Fibroblast of mammary gland (primary cell): ENCODE measurements at places on chromosomes 2 and 18.
A peak's percentile ranks its signal among the peaks of the same experiment; 100 is the strongest.

DNA sequence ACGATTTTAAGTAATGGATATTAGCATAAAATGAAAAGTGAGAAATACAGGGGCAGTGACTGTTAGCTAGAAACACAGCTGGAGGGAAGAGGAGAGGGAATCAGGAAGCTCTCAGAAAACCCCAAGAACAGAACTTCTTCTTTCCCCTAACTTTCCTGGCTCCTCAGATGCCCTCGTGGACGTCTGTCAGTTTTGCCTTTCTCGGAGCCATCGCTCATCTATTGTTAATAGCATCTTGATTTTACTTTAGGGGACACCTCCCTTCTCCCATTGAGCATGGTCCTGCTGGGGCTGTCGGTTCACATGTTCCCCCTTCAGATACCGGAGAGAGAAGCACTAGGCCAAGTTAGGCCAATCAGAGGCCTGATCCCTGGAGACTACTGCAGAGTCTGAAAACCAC lies 2.3 kb upstream of the PLEK start:
- DNase-seq, result no peak

DNA sequence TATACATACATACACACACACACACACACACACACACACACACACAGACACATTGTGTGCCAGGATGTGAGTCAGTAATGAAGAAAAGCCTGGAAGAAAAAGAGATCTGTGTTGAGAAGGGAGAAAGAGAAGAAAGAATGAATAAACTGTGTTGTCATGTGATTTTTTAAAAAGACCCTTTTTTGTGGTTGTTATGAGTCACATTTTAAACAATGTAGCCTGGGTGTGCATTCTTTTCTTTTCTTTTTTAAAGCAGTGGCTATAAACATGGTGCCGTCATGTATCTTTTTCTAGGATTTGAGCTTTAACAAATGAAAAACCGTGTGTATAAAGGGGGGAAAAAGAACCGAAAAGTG lies 87.2 kb downstream of the NRP2 start:
- peak; percentile 83 for DNase-seq

DNA sequence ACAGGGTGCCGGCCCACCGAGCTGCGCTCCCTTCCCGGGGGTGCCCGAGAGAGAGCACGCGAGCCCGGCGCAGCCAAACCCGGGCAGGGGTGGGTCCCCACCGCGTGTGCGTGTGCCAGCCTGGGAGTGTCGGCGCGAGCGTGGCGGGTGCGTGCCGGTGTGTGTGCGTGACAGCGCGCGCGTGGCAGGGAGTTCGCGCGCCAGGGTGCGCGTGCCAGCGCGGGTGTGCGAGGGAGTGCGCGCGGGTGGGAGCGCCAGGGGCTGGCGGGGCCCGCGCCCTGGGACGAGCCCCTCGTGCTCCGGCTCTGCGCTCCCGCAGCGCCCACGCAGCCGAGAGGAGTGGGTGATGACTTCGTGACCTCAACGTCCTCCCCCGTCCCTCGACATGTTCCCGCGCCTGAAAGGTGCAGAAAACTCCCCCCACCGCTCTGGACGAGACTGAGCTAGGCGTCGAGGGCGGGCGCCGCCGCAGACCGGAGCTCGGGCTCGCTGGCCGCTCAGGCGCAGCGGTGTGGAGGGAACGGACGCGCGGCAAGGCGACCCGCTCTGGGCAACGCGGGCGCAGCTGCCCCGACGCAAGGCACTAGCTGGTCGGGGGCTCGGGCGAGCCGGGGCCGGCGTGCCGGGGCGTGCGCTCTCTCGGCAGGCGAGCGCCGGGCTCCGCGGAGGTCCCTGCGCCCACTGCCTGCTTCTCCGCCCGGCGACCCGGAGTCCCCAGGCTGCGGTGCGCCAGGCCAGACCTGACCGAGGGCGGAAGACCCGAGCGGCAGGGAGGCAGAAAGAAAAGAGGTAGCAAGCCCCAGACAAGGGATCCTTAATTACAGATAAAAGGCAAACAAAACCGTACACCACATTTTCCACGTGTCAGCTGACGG lies 582.8 kb downstream of the ZEB2 start:
- peak; percentile 30 for DNase-seq

DNA sequence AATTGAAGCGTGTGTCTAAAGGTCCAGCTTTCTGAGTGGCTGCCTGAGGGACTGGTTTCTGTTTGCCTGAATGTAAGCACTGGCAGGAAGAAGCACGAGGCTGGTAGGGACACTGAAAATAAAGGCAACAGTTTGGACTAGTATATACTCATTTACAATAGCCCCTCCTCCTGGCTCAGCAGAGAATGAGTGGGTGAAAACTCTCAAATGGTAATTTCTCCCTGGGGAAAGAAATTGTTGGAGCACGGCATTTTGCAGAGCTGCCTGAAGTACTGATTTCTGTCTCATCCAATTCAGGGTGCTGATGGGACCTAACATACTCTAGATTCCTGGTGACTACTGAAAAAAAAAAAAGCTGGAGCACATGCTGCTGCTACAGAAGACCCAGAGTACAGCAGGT lies 17.3 kb upstream of the SPP2 start:
- DNase-seq, result peak; percentile 68

- DNase-seq, result peak; percentile 97
These were observed 4.4 kb upstream of the KYNU start for GRCh38 chr2:142872882-142873724.

DNA sequence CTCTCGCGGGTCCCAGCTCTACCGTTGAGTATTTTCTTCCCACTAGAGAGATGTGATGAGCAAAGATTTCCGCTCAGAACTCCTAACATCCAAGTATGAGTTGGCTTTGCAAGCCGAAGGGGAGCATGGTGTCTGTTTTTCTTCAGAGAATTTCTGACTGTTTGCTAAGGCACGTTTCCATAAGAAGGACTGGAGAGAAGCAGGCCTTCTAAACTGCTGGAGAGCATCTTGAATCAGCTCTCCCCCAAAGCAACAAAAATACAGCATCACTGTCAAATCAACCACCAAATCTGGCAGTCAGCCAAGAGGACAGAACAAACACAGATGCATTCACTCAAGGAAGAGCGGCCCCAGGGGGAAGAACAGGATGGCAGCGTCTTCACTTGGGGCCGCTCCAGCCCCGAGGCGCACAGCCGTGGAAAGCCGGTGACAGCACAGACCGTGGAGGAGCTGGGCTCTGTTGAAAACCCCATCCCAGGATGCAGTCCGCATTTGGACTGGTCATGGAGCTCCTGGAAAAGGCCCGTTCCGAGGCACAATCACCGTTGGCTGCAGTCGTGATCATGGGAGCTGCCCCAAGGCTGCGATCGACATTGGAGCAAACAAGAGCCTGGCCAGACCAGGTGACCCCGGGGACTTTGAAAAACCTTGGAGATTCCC lies 101.4 kb downstream of the NFATC1 start:
- peak; percentile 51 for DNase-seq

DNA sequence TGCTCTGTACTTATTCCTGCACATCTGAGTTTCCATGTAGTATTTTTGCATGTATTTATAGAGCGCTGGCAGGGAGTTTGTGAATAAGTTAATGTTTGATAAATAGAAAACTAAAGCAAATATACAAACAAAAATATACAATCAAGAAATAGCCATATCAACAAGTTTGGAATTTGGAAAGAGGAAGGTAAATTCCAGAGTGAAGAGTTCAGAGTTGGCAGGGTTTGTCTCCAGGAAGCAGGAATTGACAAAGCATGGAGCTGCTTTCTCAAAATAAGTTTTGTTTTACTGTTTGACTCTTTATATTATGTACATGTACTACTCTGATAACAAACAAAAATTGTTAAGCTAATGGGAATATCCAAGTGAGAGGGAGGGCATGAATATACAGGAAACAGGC lies 80.3 kb downstream of the SPOPL start:
- DNase-seq, result no peak

- DNase-seq, result peak; percentile 33
These were observed 1391.3 kb downstream of the DSC3 start for GRCh38 chr18:29651122-29651680.

DNA sequence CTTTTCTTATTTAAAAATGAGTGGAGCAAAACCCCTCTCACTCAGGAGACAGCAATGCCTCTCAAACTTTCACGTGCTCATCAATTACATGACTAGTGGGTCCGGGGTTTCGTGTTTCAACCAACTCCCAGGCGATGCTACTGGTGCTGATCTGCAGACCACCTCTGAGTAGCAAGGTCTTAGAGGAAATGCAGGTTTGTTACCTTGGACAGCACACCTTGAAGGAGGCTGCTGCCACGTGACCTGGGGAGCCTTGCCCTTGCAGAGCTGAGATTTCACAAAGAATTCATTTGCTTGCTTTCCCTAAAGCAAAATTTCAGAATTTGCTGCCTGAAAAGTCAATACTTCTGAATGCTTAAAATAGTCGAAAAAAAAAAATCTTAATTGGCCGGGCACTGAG lies 32.4 kb downstream of the SMIM21 start:
- no peak for DNase-seq

GRCh38 chr2:128594953-128595677 lies 276.4 kb upstream of the HS6ST1 start:
- DNase-seq, result no peak

GRCh38 chr2:56681659-56682396 lies 498.0 kb downstream of the CCDC85A start:
- DNase-seq, result peak; percentile 77

DNA sequence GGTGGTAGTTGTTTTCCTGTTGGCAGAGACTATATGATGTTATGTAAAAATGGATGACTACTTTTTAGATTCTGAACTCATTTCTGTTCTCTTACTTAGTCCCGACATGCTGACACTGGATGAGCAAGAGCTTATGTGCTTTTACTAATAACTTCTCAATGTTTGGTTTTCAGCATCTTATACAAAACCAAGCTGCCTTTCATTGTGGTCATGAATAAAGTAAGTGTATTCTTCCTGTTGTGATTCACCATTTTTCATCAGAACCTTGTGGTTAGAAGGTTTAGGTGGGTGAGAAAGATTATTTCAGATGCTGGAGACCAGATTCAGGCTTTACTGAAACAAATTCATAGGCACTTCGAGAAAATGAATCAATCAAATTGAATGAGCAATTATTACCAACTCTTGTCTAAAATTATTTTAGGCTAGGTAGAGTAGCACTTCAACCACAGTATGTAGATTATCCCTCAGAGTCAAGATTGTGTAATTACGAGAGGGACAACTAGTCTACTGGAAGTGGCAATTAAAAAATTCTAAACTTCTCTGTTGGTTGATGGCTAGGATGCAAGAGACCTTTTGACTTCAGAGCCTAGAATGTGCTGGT lies 9.3 kb downstream of the GPN1 start:
- peak; percentile 97 for DNase-seq

- no peak for DNase-seq
These were observed 32.6 kb downstream of the MAP2 start for GRCh38 chr2:209456489-209456888.

GRCh38 chr2:239225871-239226561 lies 174.8 kb downstream of the HDAC4 start:
- peak; percentile 68 for DNase-seq

GRCh38 chr2:35606394-35606793 lies 749.2 kb upstream of the CRIM1 start:
- no peak for DNase-seq

DNA sequence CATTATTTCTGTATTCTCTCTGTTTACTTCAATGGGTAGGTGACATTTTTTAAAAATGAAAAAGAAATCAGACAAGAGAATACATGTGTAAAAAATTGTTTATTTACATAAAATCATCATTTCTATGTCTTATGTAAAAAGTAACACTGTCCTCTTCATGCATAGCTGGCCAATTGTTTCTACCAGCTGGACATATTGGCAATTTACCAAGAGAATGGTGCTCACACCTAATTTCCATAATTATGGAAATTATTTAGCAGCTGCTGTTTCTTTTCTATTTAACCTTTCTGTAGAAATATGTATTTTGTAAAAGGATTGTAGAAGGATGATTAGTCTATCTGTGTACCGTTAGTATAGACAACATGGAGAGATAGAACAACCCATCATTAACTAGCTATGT lies 791.9 kb downstream of the TRIB2 start:
- DNase-seq, result no peak

DNA sequence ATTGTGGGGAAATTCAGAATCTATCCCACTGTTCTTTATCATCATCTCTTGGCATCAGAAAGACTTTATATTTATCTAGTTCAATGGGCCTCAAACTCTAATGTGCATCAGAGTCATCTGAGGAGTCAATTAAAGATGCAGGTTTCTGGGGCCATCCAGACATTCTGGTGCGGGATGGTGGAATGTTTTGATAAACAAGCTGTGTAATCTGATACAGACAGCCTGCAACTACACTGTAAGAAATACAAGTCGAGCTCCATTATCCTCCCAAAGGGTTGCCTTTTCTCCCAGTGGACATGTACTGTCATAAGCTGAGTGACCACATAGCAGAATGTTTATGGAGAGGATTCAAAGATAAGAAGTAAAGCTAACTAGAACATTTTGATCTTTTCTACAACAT lies 515.3 kb upstream of the DCC start:
- DNase-seq, result no peak

DNA sequence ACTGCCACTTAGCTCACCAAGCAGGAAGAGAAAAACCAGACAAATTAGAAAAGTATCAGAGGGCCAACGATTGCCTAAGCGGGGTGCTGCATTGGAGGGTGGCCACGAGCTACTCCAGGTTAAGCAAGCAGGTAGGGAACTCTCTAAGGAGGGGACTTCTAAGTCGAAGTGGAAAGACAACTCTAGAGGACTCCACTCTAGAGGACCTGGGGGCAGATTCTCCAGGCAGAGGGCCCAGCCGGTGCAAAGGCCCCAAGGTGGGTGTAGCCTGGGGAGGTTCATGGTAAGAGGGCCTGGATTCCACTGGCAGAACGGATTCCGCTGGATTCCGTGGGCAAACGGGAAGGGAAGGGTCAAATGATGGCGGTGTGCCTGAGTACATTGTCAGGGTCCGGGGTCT lies 12.7 kb downstream of the FBLN7 start:
- no peak for DNase-seq

GRCh38 chr2:3747032-3747654 lies 43.8 kb downstream of the DCDC2C start:
- DNase-seq, result no peak

DNA sequence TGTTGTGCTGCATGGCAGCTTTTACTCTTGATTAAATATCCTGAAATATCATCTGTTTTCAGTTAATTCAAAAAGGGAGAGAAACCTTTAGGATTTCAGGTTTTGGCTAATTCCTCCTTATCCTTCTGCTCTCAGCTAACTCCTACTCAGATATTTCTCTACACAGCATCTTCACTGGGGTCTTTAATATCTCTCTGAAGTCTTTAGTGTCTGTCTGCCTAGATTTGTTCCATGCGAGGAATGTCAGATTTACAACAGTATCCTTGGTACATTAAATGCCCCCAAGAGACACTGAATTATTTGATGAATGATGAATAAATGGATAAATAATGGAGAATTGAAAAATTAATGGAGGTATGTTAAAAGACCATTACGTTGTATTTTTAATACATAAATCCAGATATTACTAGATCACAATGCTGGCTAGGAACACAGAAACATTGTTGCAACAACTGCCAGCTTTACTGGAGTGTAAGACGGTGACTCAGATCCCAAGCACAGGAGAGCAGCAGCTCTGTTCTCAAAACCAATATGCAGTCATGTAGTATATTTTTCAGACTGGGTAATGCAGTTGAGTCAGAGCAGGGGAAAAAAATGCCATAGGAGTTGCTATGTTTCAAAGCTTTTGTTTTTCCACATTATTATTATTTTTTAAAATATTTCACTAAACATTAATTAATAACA lies 388.0 kb upstream of the SYT4 start:
- peak; percentile 95 for DNase-seq

GRCh38 chr2:20182241-20182931 lies 42.5 kb downstream of the SDC1 start:
- DNase-seq, result peak; percentile 76

GRCh38 chr18:10410472-10411308 lies 43.7 kb upstream of the APCDD1 start:
- DNase-seq, result no peak

GRCh38 chr2:830419-831224 lies 120.0 kb upstream of the SNTG2 start:
- DNase-seq, result no peak

GRCh38 chr2:204116159-204116792 lies 179.7 kb downstream of the ICOS start:
- DNase-seq, result no peak
